ENCODE measurements at places on chromosomes 12 and 14. TPM values are rescaled to one million over a fixed set of nuclear protein-coding genes. Genes with fewer than 3 reads are reported as not detected.

Gene TMEM119
- not detected for total RNA-seq

Gene CLEC6A
- total RNA-seq = not detected

Gene PRR13
- 245 TPM for total RNA-seq

Gene TMEM229B
- 0.20 TPM for total RNA-seq

Gene TOMM20L
- total RNA-seq = not detected

Gene TAS2R8
- not detected for total RNA-seq

Gene B4GALNT1
- total RNA-seq = 42.2 TPM

Gene CISTR
- total RNA-seq = not detected

Gene TPH2
- total RNA-seq = not detected

Gene CEBPE
- not detected for total RNA-seq

Gene REC8
- 3.3 TPM for total RNA-seq

Gene ACOT6
- total RNA-seq = not detected

Gene PFKM
- 24.8 TPM for total RNA-seq

Gene CLEC4D
- not detected for total RNA-seq

Gene POTEM
- not detected for total RNA-seq

Gene SPRYD4
- 1.9 TPM for total RNA-seq

Gene NPFF
- 0.19 TPM for total RNA-seq

Gene TMEM233
- not detected for total RNA-seq

Gene RIMKLB
- total RNA-seq = 20.3 TPM

Gene OR4E2
- total RNA-seq = not detected

Gene CD163
- 0.06 TPM for total RNA-seq

Gene SARNP
- total RNA-seq = 127 TPM

Gene TAS2R20
- not detected for total RNA-seq

Gene CD69
- total RNA-seq = not detected

Gene MANSC4
- total RNA-seq = not detected

Measured in A549 treated with AZD2906 at 1 μM for 4 hours (cell line).